ENCODE measurements at places on chromosomes 13 and 19.

DNA sequence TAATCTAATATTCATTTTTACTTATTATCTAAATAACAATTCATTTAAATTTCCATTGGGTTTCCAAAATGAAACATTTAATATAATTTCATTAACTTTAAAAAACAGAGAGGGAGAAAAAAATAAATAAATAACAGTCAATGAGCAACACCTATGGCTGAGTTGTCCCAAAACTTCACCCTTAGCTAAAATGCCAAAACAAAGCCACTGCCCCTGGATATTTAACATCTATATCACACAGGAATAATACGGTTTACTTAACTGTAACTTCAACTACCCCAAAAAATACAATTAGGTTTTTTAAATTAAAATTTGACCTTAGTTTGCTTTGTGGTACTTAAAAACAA, 541 bp downstream of the ELF1 start:
- no peak for DNase-seq

DNA sequence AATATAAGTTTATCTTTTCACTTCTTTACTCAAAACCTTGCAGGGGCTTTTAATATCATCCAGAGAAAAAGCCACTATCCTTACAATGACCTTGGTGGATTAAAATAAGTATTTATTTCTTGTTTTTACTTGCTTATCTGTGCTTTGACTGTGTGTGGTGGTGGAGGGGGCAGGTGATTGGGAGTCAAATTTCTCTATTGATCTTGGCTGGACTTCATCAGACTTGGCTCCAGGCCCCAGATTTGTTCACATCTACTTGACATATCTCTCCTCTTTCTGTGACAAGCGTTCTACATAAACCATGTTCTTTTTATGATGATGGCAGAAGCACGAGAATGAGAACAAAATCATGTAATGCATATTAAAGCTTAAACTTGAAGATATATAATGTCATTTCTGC, 670.8 kb downstream of the PCDH17 start:
- peak; percentile 10 for DNase-seq

- DNase-seq, result no peak
These were observed 455.2 kb upstream of the ZNF507 start for GRCh38 chr19:31890230-31890629.

DNA sequence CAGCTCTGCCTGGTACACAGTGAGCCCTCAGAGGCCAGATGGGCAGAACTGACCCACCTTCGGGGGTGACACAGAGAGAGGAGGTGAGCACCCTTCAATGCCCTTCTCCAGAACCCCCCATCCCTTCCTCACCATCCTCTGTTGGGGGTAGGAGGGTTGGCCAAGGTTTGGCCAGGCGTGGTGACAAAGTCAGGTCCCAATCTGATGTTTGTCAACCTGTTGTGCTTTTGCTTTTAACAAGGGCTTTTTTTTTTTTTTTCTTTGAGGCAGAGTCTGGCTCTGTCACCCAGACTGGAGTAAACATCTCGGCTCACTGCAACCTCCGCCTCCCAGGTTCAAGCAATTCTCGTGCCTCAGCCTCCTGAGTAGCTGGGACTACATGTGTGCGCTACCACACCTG, 7.3 kb downstream of the PTGIR start:
- DNase-seq, result no peak

- peak; percentile 72 for DNase-seq
These were observed 5.4 kb downstream of the RNU6-9 start for GRCh38 chr19:898663-899062.

DNA sequence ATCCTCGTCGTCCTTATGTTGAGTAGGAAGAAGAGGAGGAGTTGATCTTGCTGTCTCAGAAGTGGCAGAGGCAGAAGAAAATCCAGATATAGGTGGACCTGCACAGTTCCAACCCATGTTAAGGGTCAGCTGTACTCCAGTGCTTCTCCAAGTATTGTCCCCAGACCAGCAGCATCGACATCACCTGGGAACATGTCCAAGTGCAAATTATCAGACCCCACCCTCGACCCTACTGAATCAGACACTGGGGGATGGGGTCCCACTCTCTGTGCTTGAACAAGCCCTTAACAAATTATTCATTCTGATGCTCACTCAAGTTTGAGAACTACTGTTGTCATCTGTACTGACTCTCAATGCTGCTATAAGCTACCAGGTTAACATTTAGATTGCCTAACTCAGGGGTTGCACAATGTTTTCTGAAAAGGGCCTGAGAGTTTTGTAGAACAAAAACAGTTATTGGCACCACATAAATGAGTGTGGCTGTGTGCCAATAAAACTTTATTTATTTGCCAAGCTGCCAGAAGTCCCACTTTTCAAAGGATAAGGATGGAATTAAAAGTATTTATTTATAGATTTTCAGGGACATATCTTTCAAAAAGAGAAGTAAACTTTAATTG, 226.7 kb upstream of the IPO5 start:
- DNase-seq, result peak; percentile 0

DNA sequence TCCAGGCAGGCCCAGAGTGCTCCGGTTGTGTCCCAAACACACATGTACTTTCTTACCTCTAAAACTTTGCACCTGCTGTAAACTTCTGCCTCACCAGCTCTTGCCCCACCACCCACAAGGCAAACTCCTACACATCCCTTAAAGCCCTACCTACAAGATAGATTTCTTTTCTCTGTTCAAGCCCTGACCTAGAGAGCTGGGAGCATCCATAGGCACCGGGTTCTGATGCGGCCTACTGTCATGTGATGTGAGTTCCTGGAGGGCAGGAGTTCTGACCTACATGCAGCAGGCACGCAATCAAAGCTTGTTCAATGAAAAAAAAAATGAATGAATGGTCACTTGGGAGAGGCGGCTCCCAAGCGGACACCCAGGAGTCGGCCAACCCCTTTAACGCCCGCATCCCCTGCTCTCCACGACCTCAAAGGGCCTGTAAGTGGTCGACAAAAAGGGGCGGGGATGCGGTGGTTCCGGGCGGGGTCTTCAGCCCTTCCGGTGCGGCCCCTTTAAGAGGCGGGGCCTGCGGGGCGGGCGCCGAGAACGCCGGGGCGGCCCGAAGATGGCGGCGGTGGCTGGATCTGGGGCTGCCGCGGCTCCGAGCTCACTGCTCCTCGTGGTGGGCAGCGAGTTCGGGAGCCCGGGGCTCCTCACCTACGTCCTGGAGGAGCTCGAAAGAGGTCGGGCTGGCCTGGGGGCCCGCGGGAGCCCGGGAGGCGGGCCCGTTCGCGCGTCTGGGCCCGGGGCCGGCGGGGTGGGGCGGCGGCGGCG, at the start of gene MAP1S:
MAP1S (plus strand) TSS at position 534 of the 765 bp plus-strand sequence; CDS start at position 557, 23 bp downstream.
- peak; percentile 70 for DNase-seq

DNA sequence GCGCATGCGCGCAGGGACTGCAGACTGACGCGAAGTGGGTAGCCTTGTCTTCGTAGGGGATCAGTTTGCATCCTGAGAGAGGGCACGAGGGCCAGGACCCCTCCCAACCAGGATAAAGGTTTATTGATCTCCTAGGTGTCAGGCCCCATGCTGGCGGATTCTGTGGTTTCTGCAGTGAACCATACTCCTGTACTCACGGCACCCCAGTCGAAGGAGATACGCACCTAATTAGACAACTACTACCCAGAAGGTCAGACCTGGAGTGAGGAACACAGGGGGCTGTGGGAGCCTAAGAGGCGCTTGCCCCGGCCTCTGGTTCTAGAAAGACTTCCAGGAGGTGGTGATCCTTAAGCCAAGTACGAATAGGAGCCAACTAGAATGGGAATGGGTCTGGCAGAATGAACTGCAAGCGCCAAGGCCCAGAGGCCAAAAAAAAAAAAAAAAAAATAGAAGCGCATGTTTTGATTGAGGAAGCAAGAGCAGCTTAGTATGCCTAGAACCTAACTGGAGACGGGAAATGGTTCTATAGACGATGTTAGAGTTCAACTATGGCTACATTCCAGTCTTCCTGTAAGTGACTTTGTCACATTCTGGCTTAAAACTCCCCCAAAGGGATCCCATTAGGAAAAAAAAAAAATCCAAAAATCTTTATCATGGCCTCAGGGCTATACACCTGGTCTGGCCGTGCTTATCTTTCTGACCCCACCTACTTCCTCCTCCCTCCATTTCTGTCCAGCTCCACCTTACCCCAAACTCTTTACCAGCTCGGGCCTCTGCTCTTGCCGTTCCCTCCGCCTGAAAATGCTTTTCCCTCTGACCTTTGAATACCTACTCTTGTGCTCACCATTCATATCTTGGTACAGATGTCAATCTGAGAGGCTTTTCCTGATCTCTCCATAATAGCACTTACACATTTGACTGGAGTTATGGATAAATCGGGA, 902 bp upstream of the ZNF428 start:
- DNase-seq, result no peak

GRCh38 chr13:28246891-28247290, 108.5 kb downstream of the PAN3 start:
- DNase-seq, result no peak

DNA sequence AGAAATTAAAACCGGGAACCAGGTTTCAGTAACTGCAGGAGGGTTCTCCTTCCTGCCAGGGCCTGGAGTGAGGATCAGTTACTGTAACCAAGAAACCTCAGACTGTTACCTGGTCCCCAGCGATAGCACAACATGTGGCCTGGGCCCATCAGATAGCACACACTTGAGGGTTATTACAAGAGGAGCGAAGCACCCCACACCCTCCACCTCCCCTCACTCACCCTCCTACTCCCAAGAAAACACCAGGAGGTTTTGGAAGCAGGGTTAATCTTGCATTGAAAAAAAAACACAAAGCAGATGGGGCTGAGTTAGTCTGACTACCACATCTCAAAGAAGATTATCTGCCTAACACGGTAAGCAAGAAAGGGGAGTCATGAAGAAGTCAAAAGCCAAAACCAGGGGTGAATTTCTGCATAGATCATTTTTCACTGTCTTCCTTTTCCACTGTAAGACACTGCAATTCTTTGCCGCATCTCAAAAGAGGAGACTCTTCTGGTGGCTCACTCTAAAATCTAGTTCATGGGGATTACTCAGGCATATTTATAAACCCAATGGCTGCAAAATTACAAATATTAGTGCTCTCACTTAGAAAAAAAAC, 75.9 kb upstream of the DOCK9 start:
- DNase-seq, result no peak

GRCh38 chr13:114229506-114229905, 5.2 kb upstream of the CDC16 start:
- no peak for DNase-seq

GRCh38 chr13:107480130-107480529, 735.2 kb downstream of the LIG4 start:
- no peak for DNase-seq

GRCh38 chr19:3524078-3524842, 14.7 kb upstream of the TEKTIP1 start:
- no peak for DNase-seq

DNA sequence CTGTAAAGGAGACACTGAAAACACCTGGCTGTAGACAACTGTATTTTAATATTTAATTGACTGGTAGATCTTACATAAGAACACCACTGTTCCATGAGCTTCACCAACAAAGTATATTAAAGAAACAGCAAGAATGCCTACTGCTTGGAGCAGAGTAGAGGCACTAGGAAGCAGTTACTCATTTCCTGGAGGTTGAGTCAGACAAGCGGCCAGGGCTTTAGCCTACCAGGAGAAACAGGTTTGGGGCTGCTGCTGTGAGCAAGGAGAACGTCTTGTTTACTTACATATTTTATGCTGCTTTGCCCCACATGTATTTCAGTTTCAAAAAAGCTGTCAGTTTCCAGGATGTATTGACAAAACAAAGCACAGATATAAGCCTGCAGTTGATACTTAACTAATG, 33.4 kb downstream of the ALG5 start:
- no peak for DNase-seq

DNA sequence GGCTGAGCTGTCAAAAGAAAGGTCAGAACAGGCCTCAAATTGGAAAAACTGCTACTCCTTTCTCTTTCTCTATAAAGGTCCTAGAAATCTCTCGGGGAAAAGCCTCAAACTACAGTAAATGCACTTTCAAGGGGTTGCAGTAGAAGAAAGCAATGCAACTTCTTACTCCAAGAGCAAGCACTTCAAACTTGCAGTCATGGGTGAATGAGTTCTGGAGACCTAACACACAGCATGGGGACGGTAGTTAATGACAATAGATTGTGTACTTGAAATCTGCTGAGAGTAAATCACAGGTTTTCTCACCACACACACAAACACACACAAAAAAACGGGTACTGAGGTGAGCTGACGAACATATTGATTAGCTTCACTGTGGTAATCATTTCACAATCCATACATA, 11.8 kb downstream of the TUBGCP3 start:
- peak; percentile 41 for DNase-seq

- no peak for DNase-seq
These were observed 28.5 kb downstream of the CRYL1 start for GRCh38 chr13:20497006-20497775.

GRCh38 chr19:50313812-50314536, 15.2 kb downstream of the KCNC3 start:
- peak; percentile 35 for DNase-seq

DNA sequence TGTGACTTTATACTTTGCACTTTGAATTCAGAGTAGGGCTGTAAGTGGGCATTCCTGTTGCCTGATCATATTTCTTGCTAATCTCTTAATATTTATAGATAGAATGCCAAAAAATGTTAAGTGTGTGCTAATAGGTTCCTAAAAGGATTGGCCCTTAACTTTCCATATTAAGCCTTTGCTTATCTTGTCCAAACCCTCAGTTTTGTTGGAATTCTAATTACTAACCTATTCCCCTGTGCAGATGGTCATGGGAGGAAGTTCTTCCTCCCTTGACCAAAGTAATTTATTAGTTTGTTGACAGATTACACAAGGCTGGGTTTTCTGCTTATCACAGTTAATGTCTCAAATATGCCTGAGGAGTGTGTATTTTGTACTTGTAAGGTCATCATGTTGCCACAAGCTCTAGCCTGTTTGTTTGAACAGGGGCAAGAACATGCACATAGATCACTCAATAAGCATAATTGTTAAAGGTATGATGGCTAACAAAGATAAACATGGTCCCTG, 541.1 kb upstream of the SPRY2 start:
- peak; percentile 83 for DNase-seq

- no peak for DNase-seq
These were observed 18.1 kb downstream of the TSKS start for GRCh38 chr19:49744946-49745381.

DNA sequence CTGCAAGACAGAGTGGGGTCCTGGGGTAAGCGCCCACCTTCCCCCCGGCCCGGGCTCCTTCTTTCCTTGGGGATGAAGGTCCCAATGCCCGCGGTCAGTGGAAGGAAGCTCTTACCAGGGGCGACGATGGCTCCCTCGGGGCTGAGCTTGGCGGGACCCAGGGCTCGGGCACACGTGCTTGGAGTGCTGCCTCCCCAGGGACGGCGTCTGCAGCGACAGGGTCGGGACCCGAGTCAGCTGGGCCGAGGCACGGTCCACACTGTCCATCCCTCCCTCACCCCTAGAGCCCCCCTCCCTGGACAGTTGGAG, 3.5 kb downstream of the JSRP1 start:
- DNase-seq, result no peak

- no peak for DNase-seq
These were observed 177.0 kb downstream of the ZNF536 start for GRCh38 chr19:30549151-30549550.
